Hematopoietic multipotent progenitor cell treated with erythropoietin and hydrocortisone succinate and interleukin-3 and kit ligand, for 6 days (in vitro differentiated cells): ENCODE measurements at places on chromosomes 12 and 14.

DNA sequence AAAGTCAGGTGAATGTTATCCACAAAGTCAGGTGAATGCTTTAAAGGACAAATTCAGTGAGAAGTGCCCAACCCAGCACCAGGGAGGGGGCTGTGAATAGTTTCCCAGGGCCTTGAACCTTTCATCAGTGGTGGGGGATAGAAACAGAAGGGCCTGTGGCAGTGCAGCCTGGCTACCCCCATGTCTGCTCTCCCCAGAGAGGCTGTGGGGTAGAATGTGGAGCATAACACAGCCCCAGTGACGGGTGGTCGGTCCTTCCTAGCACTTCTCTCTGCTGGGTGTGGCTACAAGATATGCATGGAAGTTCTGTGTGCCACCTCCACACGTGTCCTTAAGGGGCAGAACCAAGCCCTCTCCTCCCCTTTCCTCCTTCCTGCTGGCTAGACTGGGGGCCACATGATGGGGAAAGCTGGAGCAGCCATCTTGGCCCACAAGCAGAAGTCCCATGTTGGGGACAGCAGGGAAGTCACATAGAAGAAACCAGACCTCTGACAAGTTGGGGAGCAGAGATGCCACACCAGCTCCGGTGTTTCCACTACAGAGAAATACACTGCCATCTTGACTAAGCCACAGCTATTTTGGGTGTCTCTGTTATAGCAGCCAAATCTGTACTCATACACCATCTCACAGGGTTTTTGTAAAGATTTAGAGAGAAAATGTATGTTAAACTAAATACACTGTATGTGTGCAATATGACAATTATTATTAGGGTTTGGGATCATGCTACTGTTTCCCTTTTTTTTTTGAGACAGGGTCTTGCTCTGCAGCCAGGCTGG lies 17.0 kb downstream of the RITA1 start:
- DNase-seq = peak; percentile 47

DNA sequence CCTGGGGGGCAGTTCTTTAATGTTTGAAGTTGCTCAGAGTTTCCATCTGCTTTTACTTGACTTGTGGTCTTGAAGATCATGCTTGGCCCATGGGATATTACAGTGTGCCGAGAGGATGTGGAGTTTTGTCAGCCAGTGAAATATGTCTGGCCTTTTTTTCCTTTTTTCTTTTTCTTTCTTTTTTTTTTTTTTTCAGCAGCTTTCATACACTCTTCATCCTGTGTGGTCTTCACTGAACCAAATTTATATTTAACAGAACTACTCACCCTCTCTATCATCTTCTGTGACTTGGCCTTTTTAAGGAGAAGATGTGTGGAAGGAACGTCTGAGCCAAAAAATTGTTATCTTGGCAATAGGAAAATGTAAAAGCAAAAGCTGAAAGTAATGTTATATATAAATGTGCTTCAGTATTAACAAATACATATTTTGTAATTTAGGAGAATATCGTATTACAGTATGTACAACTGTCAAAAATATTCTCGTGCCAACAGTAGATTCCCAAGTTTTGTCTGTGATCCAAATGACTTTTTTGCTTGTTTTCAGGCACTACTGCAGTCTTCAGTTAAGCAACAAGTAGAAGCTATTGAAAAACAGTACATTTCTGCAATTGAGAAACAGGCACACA lies 200.6 kb downstream of the CCDC91 start:
- DNase-seq = no peak

DNA sequence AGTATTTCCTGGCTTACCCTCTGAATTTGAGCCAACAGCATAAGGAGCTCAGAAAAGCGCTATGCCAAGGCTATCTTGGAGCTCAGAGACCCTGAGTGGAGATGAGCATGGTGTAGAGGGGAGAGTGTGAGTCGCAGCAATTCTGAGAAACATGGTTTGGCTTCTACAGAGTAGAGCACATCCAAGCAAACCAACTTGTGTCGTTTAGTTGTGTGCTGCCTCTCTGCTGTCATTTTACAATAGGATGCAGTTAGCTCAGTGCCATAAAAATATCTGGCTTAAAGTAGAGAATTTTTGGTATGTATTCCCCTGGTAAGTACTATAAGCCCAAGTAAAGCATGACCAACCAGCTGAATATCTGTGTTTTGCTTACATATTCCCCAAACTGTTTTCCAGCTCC lies 249.2 kb downstream of the TRHDE start:
- DNase-seq = no peak

- DNase-seq = peak; percentile 77
Observed at GRCh38 chr12:108856428-108857157, 790 bp downstream of the SSH1 start.

GRCh38 chr14:96863327-96863985 lies 66.3 kb downstream of the VRK1 start:
- DNase-seq = no peak

GRCh38 chr12:108307006-108307405 lies 32.1 kb downstream of the CMKLR1 start:
- DNase-seq = no peak

- DNase-seq = no peak
Observed at GRCh38 chr14:55412676-55413075, 1.0 kb upstream of the ATG14 start.
